ENCODE measurements at places on chromosomes 5 and 9.
A peak's percentile ranks its signal among the peaks of the same experiment; 100 is the strongest.

GRCh38 chr5:52807037-52807436 lies 19.3 kb downstream of the ITGA1 start:
- H3K36me3 ChIP-seq = peaks cover 31% of the 10 kb centered on the region
- H3K4me1 ChIP-seq = peaks cover 33% of the 10 kb centered on the region
- H3K27ac ChIP-seq = no peak overlapping the region
- no peaks in the 10 kb centered on the region for H3K27me3 ChIP-seq

DNA sequence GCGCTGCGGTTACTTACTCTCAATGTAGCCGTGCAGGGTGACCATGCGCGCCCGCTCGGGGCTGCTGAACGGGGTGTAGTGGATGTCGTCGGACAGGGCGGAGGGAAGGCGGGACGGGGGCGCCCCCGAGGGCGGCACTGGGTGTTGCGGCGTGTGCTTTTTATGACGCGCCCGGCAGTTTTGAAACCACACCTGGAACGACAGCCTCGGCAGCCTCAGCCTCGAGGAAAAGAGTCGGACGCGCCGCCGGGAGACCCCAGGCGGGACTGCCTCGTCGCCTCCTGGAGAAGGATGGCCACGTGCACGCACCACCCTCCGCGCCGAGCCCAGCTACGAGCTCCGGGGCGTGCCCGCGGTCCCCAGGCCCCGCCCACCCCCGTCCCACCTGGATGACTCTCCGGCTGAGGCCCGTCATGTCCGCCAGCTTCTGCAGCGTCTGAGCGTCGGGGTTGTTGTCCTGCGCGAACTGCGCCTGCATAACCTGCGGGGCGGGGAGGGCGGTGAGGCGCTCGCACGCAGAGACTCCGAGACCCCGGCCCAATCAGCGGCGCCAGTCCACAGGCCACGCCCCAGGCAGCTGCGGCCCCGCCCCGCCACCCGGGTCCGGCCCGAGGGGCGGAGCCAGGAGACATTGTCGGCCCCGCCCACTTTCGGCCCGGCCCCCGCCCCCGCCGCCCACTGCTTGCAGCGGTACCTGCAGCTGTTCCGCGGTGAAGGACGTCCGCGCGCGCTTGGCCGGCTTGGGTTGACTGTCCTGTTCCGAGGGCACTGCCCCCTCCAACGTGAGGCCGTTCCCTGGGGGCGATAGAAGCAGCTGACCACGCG lies 15.0 kb downstream of the LHX6 start:
- H3K27ac ChIP-seq = no peak overlapping the region
- peaks cover 62% of the 10 kb centered on the region for H3K27me3 ChIP-seq
- peaks cover 13% of the 10 kb centered on the region for H3K4me1 ChIP-seq
- no peaks in the 10 kb centered on the region for H3K36me3 ChIP-seq
- H3K4me3 ChIP-seq = peak overlapping the region; percentile 40

DNA sequence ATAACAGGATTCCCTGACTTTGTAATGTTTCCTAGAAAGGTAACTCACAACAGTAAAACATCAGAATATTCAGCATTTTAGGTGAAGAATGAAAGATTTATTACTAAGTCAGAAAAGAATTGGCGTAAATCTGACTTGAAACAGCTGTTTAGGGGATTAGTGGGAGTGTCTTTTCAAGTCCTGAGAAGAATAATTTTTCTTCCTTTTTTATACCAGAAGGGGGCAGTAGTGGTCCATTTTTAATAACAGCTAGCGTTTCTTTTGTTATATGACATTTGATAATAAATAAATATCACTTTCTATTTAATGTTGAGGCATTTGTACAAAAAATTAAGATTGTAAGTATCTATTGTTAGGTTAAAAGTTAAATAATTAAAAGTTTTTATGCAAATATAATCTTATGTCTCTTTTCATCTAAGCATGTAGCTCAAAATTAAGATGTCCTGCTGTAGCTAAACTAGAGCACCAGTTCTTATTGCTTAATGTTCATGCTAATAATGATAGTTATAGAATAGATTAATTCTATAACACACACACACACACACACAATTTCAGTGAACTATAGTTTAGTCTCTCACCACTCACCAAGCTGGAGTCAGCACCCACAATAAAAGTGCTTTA lies 258.7 kb upstream of the ARRDC3 start:
- H3K27me3 ChIP-seq = no peaks in the 10 kb centered on the region
- H3K4me1 ChIP-seq = no peaks in the 10 kb centered on the region
- no peak for DNase-seq
- no peaks in the 10 kb centered on the region for H3K36me3 ChIP-seq

DNA sequence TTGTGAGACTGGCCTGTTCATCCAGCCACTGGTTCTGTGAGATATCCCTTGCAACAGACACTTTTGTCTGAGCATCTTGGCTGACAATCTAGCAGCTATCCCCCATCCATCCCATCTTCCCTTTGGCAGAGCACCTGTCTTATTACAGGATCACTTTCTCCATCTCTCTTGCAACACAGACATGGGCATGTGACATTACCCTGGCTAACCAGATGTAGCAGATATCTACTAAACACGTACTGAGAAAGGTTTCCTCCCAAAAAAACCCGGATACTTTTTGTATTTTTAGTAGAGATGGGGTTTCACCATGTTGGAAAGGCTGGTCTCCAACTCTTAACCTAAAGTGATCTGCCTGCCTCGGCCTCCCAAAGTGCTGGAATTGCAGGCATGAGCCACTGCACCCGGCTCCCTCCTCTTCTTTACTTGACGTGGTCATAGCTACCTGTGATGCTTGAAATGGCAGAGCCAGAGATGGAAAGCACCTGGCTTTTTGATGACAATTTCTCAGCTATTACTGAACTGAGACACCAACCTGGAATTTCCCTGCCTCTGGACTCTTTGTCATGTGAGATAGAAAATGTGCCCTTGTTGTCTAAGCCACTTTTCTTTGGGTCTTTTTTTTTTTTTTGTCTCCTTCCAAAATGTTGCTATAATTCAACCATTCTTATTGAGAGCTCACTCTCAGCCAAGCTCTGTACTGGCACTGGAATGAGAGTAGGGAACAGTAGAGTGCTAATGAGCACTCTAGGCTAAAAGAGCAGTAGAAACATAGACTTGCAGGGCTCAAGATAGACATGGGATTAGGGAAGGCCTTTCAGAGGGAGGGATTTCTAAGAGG lies 32.6 kb downstream of the FNBP1 start:
- H3K4me3 ChIP-seq = peak overlapping the region; percentile 55
- peaks cover 83% of the 10 kb centered on the region for H3K36me3 ChIP-seq
- peaks cover 61% of the 10 kb centered on the region for H3K4me1 ChIP-seq
- H3K27me3 ChIP-seq = no peaks in the 10 kb centered on the region
- H3K27ac ChIP-seq = peak overlapping the region; percentile 95

DNA sequence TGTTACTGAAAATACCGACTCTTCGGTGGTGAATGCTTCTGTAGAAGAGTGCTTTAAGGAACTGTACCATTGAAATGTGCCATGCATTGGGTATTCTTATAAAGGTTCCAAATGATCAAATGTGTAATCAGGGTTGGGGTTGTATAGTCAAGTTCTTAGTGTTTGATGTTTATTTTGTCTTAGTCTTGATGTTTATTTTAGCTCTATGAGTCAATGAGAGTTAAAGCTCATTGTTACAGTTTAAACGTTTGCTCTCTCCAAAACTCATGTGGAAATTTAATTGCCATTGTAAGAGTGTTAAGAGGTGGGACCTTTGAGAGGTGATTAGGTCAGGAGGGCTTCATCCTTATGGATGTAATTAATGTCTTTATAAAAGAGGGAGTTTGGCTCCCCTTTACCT lies 153.0 kb downstream of the FER start:
- no peak overlapping the region for H3K4me3 ChIP-seq
- no peaks in the 10 kb centered on the region for H3K27me3 ChIP-seq
- H3K36me3 ChIP-seq = no peaks in the 10 kb centered on the region
- no peaks in the 10 kb centered on the region for H3K4me1 ChIP-seq
- no peak overlapping the region for H3K27ac ChIP-seq

- DNase-seq = no peak
- H3K27me3 ChIP-seq = peaks cover 6% of the 10 kb centered on the region
- H3K36me3 ChIP-seq = no peaks in the 10 kb centered on the region
- peaks cover under 1% of the 10 kb centered on the region for H3K4me1 ChIP-seq
- no peak overlapping the region for H3K27ac ChIP-seq
These were observed 308.3 kb downstream of the SLIT3 start for GRCh38 chr5:168992687-168993086.

GRCh38 chr9:109276469-109277440 lies 44.1 kb downstream of the EPB41L4B start:
- H3K27me3 ChIP-seq = peaks cover 10% of the 10 kb centered on the region
- no peaks in the 10 kb centered on the region for H3K4me1 ChIP-seq
- H3K27ac ChIP-seq = no peak overlapping the region
- no peaks in the 10 kb centered on the region for H3K36me3 ChIP-seq
- no peak overlapping the region for H3K4me3 ChIP-seq
- DNase-seq = no peak

- H3K4me1 ChIP-seq = no peaks in the 10 kb centered on the region
- DNase-seq = no peak
- no peak overlapping the region for H3K27ac ChIP-seq
- peaks cover 2% of the 10 kb centered on the region for H3K27me3 ChIP-seq
These were observed 322.2 kb downstream of the GLIS3 start for GRCh38 chr9:3977614-3978112.

- no peak overlapping the region for H3K27ac ChIP-seq
- H3K27me3 ChIP-seq = peaks cover under 1% of the 10 kb centered on the region
- H3K4me3 ChIP-seq = no peak overlapping the region
- no peaks in the 10 kb centered on the region for H3K4me1 ChIP-seq
- no peak for DNase-seq
- H3K36me3 ChIP-seq = no peaks in the 10 kb centered on the region
These were observed 10.6 kb upstream of the F2RL1 start for GRCh38 chr5:76808141-76808691.

Measured in activated T-helper 2 cell treated with anti-CD3 and anti-CD28 coated beads, Interferon-gamma antibody, Interleukin-2, Interleukin-4, amounts not matched to agents 10 μg/mL and 5 μg/mL and 100 μg/mL, durations not matched to agents 14 hours and 24 hours and 36 hours (primary cell).